NCI-H2029 (cell line): ENCODE measurements at places on chromosomes 6 and 20.

DNA sequence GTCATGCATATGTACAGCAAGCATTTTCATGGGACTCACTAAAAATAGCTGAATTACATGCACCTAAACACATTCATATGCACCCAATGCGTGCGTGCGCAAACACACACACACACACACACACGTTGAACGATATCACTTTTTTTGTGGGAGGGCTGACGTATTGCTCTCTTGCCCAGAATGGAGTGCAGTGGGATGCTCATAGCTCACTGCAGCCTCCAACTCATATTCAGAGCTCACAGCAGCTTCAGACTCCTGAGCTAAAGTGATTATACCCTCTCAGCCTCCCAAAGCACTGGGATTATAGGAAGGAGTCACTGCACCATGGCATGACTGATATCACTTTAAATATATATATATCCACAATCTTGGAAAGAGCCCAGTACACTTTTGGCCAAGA lies 620.4 kb upstream of the MANEA start:
- DNase-seq = no peak

DNA sequence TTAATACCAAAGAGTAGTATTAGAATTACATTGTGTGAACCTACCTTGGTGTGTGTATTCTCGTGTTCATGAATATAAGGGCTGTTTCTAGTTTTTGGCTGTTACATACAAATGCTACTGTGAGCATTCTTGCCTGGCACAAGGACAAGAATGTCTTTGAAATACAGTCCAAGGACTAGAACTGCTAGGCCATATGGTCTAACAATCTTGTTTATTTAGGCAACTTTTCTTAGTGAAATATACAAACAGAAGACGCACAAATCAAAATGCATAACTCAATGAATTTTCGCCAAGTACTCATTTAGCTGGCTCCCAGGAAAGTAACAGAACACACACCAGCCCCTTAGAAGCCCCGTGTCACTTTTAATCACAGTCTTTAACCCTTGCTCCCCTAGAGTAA lies 28.5 kb downstream of the KDM1B start:
- no peak for DNase-seq

DNA sequence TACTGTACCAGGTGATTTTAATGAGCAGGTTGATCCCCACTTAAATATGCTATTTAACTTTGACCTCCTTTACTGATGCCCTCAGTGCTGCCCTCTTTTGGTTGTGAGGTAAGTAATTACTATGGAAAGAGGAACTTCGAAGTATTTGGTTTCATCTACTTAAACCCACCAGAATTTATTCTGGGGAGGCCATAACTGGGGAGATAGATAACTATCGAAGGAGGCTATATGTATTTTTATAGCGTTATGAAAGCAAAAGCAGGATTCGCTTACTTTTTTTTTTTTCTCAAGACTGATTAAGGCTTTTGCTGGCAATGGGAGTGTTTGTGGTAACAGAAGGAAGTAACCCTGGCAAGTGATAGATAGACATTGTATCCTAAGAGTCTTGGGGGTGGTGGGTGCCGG lies 168.9 kb upstream of the CENPW start:
- peak; percentile 24 for DNase-seq

DNA sequence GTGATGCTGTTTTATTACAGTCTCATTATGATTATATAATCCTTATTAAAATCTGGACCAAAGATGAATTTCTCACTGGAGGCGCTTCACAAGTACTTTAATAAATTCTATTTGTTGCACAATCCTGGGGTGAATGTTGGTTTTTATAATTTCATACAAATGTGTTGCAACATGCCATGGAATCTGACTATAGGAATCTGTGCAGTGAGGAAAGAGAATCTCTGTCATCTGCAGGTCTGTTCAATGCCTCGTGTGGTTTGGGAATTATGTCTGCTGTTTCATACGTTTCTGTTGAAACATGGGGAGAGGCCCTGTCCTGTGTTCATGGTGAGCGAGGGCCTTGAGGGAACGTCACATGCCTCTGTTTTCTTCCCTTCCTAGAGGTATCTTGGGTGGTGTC lies 277.3 kb downstream of the CDH4 start:
- no peak for DNase-seq

DNA sequence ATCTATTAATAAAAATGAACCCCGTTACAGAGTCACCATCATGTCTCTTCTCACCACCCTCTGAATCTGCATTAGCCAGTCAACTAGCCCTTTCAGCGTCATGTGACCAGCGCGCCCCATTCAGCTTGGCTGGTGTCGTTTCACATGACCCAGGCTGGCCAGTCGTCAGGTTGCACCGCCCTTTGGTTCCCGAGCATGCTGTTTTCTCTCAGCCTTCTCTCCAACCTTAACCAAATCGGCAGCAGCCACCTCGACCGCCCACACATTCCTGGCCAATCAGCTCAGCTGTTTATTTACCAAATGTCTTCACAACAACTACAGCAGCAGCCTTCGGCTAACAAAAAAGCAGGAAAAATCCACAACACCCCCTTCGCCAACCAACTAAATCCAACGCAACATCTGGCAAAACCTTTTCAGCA lies 5.6 kb downstream of the SRSF3 start:
- no peak for DNase-seq

GRCh38 chr20:57682184-57683101 lies 27.4 kb downstream of the PMEPA1 start:
- DNase-seq = no peak

DNA sequence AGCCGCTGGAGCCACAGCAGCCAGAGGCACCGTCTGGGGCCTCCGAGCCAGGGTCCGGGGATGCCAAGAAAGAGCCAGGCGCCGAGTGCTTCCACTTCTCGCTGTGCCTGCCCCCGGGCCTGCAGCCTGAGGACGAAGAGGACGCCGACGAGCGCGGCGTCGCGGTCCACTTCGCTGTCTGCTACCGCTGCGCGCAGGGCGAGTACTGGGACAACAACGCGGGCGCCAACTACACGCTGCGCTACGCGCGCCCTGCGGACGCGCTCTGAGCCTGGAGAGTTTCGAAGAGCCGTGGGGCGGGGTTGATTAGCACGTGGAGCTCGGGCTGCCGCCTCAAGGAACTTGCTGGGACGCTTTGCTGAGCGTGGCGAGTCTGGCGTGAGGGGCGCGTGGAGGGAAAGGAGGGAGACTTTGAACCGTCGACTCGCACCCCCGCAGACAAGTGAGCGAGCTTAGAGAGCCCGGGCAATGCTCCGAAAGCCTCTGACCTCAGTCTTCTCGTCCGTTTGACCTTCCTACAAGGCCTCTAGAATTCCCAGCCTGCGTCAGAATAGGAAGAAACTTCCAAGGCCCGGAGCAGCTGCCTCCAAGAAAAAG lies 1.3 kb downstream of the PPP1R3G start:
- DNase-seq = no peak

DNA sequence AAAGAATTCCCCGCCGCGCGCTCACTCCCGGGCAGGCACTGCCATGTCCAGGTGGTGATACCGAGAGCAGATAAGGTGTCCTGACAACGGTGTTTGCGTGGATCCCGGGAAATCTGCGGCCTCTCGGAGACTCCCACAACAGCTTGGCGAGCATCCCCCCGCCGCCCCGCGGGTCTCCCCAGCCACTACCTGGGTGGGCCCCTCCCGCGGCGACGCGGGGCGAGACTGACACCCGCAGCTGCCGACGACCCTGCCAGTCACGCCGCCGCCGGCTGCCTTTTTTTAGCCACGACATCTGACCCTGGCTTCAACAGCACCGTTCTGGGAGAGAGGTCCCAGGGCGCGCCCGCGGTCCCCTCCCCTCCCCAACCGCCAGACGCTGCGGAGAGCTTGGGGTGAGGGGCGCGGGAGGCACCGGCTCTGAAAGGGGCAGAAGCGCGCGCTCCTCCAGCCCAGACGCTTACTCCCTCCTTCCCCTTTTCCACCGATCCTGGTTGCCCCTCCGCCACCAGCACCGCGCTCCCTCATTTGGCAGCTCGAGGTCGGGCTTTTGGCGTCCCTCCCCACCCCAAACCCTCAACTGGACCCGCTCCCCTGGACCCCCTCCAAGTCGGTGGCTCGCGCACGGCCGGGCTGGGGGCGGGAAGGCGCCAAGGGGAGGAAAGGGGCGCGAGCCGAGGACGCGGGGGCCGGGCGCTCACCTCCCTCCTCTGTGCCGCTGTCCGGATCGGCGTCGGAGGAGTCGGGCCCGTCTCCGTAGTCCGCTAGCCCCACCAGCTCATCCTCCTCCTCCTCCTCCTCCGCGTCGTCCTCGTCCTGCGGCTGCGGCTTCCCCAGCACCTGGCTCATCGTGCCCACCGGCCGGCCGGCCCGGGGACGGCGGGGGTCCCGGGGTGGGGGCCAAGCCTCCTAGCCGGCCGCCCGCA lies 665 bp downstream of the RRAGD start:
- DNase-seq = peak; percentile 32

GRCh38 chr20:18287546-18287914 lies 797 bp upstream of the ZNF133 start:
- DNase-seq = no peak

DNA sequence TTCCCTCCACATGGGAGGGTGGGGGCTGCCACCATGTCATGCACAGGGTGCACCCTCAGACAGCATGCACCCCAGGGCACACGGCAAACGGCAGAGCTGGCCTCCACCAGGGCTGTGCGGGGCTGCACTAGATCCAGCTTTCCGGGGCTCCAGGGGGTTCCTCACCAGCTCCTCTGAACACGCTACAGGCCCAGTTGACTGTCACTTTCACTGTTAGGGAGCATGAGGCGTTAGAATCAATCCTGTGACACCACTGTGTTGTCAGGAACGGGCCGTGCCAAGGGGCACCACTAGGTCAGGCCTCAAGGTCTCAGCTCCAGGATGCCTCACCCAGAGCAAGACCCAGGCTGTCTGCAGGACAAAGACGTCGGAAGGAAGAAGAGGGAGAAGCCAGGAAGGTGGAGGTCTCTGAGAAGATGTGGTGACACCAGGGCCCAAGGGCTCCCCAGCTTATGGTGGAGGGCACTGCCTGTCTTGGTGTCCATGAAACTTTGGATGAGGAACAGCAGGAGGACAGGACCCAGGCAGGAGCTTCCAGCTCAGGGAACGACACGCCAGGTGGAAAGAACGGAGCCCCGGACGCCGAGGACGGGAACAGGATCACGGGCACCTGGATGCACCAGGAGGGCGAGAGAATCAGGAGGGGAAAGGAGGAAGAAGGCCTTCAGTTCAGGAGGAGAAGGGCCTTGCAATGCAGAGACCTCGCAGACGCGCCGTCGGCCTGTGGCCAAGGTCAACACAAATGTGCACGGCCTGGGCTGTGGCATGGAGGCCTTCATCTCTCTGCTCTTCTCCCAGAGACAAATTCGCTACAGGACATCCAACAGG lies 49.5 kb downstream of the YTHDF1 start:
- DNase-seq = no peak
